ENCODE measurements at places on chromosomes 3 and 15.

GRCh38 chr3:102979191-102979590 is 544.4 kb downstream of the ZPLD1 start:
- no peak for DNase-seq

DNA sequence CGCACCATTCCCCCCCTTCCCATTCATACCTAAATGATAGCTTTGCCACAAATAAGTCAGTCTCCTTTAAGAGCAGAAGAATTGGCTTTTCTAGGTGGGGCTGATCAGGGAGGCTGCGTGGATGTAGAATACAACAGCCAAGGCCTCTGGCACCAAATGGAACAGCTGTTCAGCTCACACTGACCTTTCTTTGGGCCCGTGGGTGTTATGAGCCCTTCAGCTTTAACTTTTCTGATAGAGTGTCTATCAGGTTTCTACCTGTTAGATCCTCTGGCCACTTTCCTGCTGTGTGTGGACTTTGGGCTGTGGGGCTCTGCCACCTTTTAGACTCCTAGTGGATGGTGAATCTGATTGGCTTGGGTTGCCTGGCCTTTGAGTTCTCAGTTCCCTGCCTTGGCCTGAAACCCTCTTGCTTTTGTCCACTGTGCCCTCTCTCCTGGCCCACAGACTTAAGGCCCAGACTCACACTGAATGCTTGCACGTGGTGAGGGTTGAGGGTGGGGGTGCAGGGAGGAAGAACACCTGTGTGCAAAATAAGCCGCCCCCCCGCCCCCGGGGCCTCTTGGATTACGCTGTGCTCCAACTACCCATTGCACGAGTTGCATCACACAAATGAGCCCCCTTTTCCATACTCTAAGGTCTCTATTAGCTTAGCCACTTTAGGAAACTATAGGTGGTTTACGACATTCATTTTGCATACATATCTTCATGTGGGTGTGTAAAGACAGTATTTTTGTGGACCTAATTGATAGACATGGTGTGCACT is 1.3 kb upstream of the RFX7 start:
- no peak for DNase-seq

DNA sequence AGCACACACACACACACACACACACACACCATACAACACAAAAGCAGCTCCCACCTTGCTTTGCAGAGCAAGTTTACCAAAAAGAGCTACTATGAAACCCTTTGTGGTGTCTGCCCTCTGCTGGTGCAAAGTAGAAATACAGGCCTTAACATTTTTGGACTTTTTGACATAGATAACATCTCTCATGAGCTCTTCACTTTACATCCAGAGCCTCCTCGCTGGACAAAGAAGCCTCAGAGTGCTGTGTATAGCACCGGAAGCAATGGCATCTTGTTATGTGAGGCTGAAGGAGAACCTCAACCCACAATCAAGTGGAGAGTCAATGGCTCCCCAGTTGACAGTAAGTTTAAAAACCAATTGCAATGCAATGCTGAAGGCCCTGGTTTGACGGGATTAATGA is 157.9 kb downstream of the CHL1 start:
- no peak for DNase-seq

DNA sequence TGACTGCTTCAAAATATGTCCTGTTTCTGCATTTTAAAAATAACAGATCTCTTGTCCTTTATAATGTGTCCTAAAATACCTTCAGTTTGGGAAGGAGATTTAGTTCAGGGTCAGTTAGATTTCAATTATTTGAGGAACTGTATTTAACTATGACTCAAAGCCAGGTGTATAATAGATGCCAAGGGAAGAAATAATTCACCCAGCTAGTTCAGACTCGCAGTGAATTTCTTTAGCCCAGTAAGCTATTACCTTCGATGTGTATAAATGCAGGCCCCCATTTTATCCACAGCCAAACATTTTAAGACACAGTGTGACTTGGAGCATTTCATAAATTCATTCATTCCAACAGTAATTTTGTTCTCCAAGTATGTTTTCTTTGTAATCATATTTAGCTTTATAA is 458.0 kb downstream of the ZNF385D start:
- no peak for DNase-seq

DNA sequence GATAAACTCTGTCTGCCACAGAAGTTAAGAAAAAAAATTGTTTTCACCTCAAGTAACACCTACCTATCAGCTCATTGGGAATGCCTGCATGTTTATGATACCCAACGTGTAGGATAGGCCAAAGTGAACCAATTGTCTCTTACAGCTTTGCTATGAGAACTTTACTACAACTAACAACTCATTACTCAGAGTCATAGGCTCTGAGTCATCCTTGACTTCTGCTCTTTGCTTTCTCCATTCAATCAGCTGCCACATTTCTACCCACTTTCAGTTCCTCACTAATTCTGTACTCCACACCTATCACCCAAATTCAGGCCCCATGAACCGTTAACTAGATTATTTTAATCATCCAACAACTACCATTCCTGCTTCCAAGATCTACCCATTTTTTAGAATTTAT is 843.9 kb downstream of the TUSC7 start:
- DNase-seq, result no peak

DNA sequence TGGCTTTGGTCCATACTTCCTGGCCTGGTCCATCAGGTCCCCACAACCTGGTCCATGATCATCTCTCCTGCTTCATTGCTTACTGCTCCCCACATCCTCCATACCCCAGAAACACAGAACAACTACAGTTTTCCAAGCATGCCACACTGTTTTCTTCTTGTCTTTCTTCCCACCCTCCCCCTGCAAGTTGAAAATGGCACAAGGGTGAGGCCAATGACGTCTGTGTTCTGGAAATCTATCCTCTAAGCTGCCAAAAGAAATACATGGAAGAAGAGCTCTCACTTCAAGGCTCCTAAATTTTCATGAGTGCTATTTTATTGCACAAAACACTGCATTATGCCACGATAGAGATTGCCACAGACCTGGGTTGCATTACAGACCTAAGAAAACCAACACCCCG is 404.4 kb downstream of the VPS13C start:
- DNase-seq, result no peak

DNA sequence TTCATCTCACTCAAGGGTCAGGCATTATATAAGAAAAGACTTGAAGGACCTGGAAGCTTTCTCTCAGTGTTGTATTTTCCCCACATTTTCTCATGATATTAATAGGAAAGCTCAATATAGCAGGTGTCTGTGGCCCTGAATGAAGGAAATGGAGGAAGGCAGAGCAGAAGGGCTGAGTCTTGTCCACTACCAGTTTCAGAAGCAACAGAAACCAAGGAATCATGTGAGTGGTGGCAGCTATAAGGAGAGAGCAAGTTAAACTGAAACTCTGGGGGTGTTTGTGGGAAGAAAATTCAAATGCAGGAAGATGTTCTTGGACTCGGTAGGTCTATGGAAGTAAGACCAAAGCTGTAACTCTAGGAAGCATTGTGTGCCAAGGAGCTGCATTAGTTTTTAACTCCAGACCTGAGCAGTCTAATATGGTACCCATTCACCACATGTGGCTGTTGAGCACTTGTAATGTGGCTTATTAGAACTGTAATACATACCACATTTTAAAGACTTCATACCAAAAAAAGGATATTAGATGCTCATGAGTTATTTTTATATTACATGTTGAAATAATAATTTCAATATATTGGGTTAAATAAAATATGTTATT is 278.8 kb upstream of the GADL1 start:
- DNase-seq, result no peak

- no peak for DNase-seq
Observed at GRCh38 chr3:108099679-108100428, 9.0 kb upstream of the CD47 start.

- DNase-seq, result no peak
Observed at GRCh38 chr3:98574132-98574531, 19.3 kb downstream of the CPOX start.

GRCh38 chr3:178513546-178514380 is 22.5 kb upstream of the KCNMB2 start:
- DNase-seq, result no peak

DNA sequence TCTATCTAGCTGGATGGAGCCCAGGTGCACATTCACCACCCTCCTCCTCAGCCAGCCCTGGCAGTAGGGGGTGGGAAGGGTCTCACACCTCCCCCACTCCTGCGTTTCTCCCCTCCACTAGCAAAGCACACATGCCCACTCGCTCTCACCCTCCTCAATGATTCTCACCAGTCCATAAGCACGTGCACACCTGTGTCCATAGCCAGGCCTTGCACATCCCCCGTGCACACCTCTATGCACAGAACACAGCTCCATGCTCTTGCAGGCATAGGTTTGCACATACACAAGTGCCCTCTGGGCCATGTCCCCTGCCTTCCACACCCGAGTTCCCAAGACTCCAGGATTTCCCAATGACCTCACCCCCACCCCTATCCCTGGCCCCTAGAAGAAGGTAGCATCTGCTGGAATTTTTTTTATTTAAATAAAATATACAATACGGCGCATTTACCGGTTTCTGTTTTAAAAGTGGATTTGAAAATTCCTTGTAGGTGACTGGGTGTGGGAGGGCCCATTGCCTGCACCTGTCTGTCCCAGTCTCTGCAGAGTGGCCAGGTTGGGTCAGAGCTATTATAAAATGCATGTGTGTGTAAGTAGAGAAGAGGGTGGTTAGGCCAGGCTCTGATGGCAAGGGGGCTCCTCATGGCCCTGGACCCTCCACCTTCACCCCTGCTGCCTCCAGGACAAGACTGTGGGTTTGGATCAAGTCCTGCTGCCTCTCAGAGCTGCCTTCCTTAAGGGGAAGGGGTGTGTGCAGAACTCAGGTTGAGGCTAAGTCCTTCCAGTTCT is 49.1 kb downstream of the HCN4 start:
- DNase-seq, result no peak

DNA sequence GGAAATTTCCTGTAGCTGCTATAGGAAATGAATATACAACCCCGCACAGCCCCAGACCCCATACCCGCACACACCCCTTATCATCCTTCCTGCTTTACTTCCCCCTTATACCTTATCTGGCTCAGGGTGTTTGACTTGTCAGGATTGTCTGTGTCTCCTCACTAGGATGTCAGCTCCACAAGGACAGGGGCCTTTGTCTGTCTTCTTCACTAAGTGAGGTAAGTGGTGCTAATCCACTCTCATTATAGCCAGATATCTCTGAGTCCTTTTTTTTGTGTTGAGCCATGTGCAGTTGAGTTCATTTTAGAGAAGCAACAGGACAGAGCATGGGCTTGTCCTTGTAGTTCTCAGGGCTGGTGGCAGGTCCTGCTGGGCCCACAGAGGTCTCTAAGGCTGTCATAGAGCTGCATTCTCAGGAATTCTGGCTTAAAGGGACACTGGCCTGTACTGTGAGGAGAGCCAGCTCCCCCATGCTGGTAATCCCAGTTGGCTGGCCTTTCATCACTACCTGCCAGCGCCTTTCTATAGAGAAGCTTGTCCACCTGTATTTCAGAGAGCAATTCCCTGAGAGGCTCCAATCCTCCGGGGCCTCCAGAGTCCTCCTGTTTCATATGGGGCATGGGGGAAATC is 9.0 kb downstream of the KY start:
- no peak for DNase-seq
